ENCODE measurements at places on chromosomes 1 and 21.

DNA sequence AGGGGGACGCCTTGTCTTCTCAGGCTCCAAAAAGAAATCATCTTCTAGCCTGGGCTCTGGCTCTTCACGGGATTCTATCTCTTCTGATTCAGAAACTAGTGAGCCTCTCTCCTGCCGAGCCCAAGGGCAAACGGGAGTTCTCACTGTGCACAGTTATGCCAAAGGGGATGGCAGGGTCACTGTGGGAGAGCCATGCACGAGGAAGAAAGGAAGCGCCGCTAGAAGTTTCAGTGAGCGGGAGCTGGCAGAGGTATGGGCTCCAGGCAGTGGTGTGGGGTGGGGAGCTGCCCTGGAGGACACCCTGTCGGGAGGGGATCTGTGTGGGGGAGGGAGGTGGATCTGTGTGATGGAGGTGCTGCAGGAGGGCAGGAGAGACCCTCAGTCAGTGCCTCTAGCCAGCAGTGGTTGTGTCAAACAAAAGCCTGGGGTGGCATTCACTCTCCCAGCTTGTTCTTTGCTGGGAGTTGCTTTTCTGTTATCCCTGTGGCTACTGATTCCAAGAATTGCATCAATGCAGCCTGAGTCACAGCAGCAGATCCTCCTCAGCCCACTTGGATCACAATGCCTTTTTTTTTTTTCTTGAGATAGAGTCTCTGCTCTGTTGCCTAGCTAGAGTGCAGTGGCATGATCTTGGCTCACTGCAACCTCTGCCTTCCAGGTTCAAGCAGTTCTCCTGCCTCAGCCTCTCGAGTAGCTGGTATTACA is 21.8 kb downstream of the KDM4A start:
- H3K4me3 ChIP-seq: no peak overlapping the region
- peaks cover 9% of the 10 kb centered on the region for H3K4me1 ChIP-seq
- DNase-seq: no peak

GRCh38 chr1:61496501-61496900 is 228.4 kb downstream of the TM2D1 start:
- H3K27me3 ChIP-seq: no peaks in the 10 kb centered on the region
- H3K4me1 ChIP-seq: peaks cover 7% of the 10 kb centered on the region
- no peak overlapping the region for H3K27ac ChIP-seq

DNA sequence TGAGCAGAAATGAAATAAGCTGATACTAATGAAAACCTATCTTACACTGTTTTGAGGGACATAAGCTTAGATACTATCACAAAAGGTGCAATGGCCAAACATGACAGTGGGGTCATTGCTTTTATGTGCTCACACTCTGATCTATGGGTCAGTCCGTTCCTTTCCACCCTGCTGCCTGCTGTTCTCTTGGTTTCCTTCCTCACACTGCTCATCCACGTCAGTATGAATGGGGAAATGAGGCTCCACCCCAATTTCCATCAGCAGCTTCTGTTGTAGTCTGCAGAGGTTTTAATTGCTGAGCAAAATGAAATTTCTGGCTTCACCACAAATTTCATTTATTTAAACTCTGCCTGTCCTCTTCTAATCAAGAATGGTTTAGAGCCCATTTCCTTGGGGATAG is 155.2 kb downstream of the GABPA start:
- H3K36me3 ChIP-seq: no peaks in the 10 kb centered on the region
- DNase-seq: no peak
- no peaks in the 10 kb centered on the region for H3K4me1 ChIP-seq
- no peak overlapping the region for H3K4me3 ChIP-seq
- no peak overlapping the region for H3K27ac ChIP-seq

- peak overlapping the region; percentile 74 for H3K27ac ChIP-seq
- H3K4me1 ChIP-seq: peaks cover 30% of the 10 kb centered on the region
- no peak overlapping the region for H3K4me3 ChIP-seq
- DNase-seq: no peak
- H3K36me3 ChIP-seq: no peaks in the 10 kb centered on the region
- no peaks in the 10 kb centered on the region for H3K27me3 ChIP-seq
These were observed 22.4 kb downstream of the PEX14 start for GRCh38 chr1:10497109-10497508.

GRCh38 chr1:47934243-47934805 is 62.9 kb downstream of the TRABD2B start:
- H3K27me3 ChIP-seq: no peaks in the 10 kb centered on the region
- H3K36me3 ChIP-seq: no peaks in the 10 kb centered on the region
- peaks cover 29% of the 10 kb centered on the region for H3K4me1 ChIP-seq
- H3K27ac ChIP-seq: peak overlapping the region; percentile 55
- H3K4me3 ChIP-seq: no peak overlapping the region

Data from vagina (tissue), 2 donors.